D341Med (cell line): ENCODE measurements at places on chromosomes 6 and 20.

GRCh38 chr6:135657207-135657606, 159.7 kb upstream of the AHI1 start:
- no peak for DNase-seq

GRCh38 chr6:35076997-35077712, 64.0 kb downstream of the TCP11 start:
- no peak for DNase-seq

- DNase-seq, result no peak
Measured at GRCh38 chr6:157830354-157831017, 7.4 kb downstream of the SNX9 start.

GRCh38 chr20:11214256-11214840, 540.5 kb upstream of the JAG1 start:
- peak; percentile 67 for DNase-seq

GRCh38 chr6:136831873-136832562, 9.6 kb downstream of the PEX7 start:
- DNase-seq, result no peak

GRCh38 chr6:45184937-45185336, 143.2 kb upstream of the RUNX2 start:
- DNase-seq, result no peak

GRCh38 chr6:138596126-138596525, 96.8 kb upstream of the NHSL1 start:
- DNase-seq, result no peak

- DNase-seq, result no peak
Measured at GRCh38 chr20:50330504-50331313, 140.1 kb downstream of the CEBPB start.

DNA sequence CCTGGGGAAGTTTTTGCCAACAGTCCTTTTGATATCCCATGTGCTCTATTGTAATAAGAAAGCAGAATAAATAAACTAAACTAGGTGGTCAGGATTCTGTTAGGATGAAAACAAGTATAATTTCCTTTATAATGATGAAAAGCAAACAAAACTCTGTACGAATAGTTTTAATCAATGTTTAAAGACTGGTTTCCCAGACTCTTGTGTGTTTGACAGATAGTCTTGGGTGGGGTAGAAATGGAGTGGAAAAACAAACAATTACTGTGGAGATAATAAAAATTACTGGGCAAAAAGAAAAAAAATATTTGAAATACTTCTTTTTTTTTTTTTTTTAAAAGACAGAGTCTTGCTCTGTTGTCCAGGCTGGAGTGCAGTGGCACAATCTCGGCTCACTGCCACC, 152.1 kb upstream of the FLRT3 start:
- no peak for DNase-seq

- DNase-seq, result peak; percentile 60
Measured at GRCh38 chr6:5782783-5783547, 223.8 kb downstream of the NRN1 start.

- DNase-seq, result no peak
Measured at GRCh38 chr6:129749749-129750120, 39.8 kb upstream of the ARHGAP18 start.

DNA sequence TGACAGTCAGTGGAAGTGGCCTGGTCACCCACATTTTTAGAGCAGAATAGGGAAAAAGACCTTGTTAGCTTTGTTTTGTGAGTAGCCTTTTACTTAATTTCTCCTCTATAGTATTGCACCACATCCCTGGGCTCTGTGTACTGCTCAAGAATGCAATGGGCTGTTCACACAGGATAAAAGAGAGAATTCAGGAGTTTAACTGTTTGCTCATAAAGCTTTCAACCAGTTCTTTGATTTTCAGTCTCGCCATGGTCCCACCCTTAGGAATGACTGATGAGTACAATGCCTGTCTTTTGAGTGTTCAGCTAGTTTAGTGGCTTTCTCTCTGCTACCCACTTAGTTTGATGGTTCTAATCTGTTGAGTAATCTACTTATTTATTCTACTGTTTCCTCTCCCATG, 129.7 kb downstream of the PLG start:
- no peak for DNase-seq

GRCh38 chr6:136118787-136119186, 131.3 kb downstream of the MTFR2 start:
- no peak for DNase-seq

DNA sequence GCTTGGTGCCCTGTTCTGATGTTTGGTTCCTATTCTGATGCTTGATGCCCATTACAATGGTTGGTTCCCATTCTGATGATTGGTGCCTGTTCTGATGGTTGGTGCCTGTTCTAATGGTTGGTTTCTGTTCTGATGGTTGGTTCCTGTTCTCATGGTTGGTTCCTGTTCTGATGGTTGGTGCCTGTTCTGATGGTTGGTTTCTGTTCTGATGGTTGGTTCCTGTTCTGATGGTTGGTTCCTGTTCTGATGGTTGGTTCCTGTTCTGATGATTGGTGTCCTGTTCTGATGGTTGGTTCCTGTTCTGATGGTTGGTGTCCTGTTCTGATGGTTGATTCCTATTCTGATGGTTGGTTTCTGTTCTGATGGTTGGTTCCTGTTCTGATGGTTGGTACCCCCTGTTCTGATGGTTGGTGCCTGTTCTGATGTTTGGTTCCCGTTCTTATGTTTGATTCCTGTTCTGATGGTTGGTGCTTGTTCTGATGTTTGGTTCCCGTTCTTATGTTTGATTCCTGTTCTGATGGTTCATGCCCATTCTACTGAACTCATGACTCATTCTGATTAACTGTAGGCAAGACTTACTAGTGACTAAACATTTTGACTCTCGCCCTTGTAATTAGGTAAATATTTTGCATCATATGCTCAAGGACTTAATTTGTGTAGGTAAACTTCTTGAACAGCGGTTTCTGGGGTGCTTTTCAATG, 146.2 kb downstream of the DLL1 start:
- no peak for DNase-seq

GRCh38 chr6:77876300-77876699, 223.5 kb downstream of the MEI4 start:
- DNase-seq, result no peak

- DNase-seq, result no peak
Measured at GRCh38 chr20:54014293-54014926, 56.0 kb downstream of the BCAS1 start.

- DNase-seq, result no peak
Measured at GRCh38 chr6:126148853-126149252, 162.5 kb downstream of the TRMT11 start.

GRCh38 chr20:35968930-35969329, 540 bp downstream of the CNBD2 start:
- DNase-seq, result no peak
